Stimulated activated CD4-positive, alpha-beta T cell treated with anti-CD3 and anti-CD28 coated beads, Interleukin-2, amount 100 ng/mL, for 4 hours (primary cell): ENCODE measurements at places on chromosomes 2 and 18.

- DNase-seq: no peak
Observed at GRCh38 chr2:46545015-46545839, 65.9 kb downstream of the TMEM247 start.

GRCh38 chr18:8978394-8978793 lies 124.1 kb upstream of the NDUFV2 start:
- DNase-seq: no peak

DNA sequence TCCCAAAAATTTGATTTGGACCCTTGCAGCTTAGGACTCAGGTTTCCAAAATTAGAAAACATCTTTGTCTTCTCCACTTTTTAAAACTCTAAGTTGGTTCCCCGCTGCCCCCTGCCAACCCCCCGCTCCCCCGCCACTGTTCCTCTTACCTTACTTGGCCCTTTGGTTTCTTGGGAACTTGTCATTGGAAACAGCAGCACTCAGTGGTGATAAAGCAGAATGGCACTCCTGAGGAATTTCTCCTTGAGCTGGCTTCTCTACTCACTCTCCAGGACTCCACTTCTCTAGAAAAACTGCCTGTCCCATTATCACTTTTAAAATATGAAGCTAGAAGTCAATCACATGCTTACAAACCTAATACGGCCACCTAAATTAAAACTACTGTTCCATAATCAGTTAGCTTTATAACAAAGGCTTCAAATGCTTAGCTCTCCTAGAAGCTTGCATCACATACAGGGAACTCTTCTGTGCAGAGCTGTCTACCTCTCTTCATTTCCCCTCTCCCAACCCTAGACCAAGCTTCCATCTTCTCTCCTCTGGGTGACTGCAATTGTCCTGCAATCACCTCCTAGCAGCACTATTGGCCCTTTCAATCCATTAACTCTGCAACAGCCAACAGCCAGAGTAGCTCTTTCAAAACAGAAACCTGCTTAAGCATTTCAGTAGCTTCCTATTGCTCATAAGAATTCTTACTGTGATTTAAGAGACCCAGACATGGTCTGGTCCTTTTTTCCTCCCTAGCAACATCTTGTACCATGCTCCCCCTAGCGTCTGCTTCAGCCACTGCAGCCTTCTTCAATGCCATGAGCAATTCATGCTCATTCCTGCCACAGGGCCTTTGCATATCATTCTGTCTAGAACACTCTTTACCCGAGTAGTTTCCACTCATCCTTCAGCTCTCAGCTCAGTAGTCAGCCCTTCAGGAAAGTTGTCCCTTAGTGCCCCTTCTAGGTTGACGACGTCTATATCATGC lies 15.2 kb upstream of the PLEKHM3 start:
- peak; percentile 44 for DNase-seq

GRCh38 chr2:239792405-239793084 lies 232.6 kb downstream of the NDUFA10 start:
- DNase-seq: no peak

- DNase-seq: no peak
Observed at GRCh38 chr2:28950941-28951630, 30.0 kb upstream of the TOGARAM2 start.

DNA sequence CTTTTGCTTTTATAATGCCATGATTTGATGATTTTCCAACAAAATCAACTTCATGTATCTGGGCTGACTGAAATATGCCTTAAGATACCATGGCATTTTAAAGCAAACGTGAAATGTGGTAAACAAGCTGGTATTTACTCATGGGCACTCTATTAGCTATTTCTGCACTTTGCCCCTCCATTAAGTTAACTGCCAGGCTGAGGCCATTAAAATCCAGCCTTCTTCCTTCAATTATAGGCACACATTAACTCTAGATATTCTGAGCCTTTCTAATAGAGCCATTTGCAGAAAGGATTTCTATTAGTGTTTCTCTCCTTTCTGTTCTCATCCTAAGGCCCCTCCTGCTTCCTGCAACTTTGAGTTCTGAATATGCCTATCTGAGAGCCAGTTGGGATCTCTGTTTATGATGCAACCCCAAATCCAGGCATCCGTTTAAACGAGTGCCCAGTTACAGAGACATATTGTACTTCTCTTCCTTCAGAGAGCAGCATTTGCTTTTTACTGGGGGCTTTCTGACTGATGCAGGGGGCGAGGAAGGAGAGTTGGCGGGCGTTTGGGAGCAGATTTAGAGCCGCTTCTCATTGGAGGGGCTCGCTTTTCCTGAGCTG lies 1.6 kb upstream of the KCNJ3 start:
- no peak for DNase-seq

DNA sequence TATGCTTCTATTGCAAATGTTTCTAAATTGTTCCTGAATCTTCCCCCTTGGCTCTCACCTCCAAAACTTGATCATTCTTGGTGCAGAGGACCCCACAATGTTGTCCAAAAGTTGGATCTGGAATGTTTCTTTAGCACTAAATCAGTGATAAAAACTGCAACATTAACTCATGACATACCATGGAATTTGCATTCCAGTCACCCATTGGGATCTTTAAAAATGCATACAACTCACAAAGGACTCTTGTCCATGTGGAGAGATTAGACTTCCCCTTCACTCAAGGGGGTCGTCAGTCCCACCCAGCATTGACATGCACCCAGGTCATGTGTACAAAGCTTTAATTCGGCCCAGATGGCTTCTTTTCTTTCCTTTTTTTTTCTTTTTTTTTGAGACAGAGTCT lies 169.3 kb downstream of the SETBP1 start:
- DNase-seq: no peak

GRCh38 chr2:222743251-222743812 lies 71.9 kb downstream of the MOGAT1 start:
- no peak for DNase-seq
